ENCODE measurements at places on chromosomes 6 and 20.

DNA sequence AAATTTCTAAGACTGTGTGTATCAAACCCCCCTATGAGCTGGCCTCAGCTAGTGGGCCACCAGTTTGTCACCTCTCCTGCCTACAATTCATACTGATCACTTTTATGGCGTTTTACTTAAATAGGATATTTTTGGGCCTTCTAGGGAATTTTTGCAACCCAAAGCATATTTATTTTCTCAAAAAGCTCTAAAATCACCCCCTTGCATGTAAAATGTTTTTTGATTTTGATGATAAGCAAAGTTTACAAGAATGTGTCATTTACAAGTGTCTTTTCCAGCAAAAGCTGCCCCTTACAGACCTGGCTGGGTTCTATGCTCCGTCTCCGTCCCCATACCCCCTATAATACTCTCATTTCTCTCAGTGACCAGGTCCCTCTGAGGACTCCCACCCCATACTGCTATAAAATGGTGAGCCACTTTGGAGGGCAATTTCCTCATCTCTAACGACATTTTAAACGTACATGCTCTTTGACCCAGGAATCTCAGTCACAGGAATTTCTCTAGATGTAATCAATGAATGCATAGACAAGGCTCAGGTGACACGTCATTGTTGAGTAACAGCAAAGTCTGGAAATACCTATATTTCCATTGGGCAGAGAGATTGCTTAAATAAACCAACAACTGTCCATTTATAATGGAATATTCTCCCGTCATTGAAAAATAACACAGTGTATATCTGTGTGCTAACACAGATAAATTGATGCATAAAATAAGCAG is 13.9 kb upstream of the OCSTAMP start:
- no peak for DNase-seq

GRCh38 chr20:61162451-61162850 is 89.6 kb upstream of the CDH4 start:
- DNase-seq: no peak

GRCh38 chr6:169144356-169144755 is 109.3 kb downstream of the THBS2 start:
- DNase-seq: no peak

GRCh38 chr6:2514965-2515543 is 235.7 kb downstream of the MYLK4 start:
- no peak for DNase-seq

DNA sequence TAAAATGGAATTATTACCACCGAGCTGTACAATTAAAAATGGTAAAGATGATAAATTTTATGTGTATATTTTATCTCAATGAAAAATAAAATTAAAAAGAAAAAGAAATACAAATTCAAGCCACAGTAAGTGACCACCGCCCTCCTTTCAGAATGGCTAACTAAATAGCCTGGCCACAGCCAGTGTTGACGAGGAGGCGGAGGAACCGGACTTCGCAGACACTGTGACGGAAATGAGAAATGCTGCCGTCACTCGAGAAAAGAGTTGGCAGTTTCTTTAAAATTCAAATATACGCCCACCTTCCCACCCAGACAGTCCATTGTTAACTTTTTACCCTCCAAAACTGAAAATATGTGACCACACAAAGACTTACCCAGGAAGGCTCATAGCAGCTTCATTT is 50.0 kb downstream of the FOXF2 start:
- DNase-seq: no peak

GRCh38 chr6:48957781-48958180 is 505.3 kb downstream of the MMUT start:
- DNase-seq: no peak
